Thymus (tissue), 14 donors: ENCODE measurements at places on chromosomes 1 and 21. TPM values are rescaled to one million over a fixed set of nuclear protein-coding genes. Genes with fewer than 3 reads are reported as not detected.

CACNA1E gene
- 0.09 TPM for polyA plus RNA-seq

PRAMEF10 gene
- 0.07 TPM for polyA plus RNA-seq

RPL11 gene
- polyA plus RNA-seq: 4,395 TPM

TRIM46 gene
- 4.3 TPM for polyA plus RNA-seq

IGSF3 gene
- 6.4 TPM for polyA plus RNA-seq

IFNLR1 gene
- 1.3 TPM for polyA plus RNA-seq

OR6N1 gene
- polyA plus RNA-seq: not detected

SPRR2B gene
- polyA plus RNA-seq: 3.1 TPM

F5 gene
- 4.1 TPM for polyA plus RNA-seq

CHRNB2 gene
- 0.21 TPM for polyA plus RNA-seq
